HEK293T (cell line): ENCODE measurements at places on chromosomes 16 and 17.

DNA sequence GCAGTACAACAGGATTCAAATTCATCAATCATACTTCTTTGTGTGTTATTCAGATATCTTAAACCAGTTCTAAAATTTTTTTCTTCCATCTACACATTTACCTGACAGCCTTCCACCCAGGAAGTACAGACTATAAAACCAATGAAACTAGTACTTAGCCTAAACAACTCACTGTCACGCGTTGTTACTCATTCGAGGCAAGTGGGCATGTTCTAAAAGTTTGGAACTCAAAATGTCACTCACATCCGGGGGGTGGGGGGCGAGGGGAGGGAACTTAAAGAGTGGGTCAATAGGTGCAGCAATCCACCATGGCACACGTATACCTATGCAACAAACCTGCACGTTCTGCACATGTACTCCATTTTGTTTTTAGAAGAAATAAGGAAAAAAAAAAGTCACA lies 90.4 kb upstream of the PLEKHM1 start:
- DNase-seq = no peak

GRCh38 chr17:82235056-82235774 lies 6.4 kb downstream of the SLC16A3 start:
- no peak for DNase-seq

GRCh38 chr16:79845033-79845733 lies 244.6 kb upstream of the MAF start:
- no peak for DNase-seq

GRCh38 chr17:74172700-74173099 lies 30.8 kb upstream of the RPL38 start:
- no peak for DNase-seq

- DNase-seq = no peak
Observed at GRCh38 chr17:71976011-71976649, 144.7 kb upstream of the SOX9 start.
